Pons (tissue), 1 donor: ENCODE measurements at places on chromosomes 5 and 9.

DNA sequence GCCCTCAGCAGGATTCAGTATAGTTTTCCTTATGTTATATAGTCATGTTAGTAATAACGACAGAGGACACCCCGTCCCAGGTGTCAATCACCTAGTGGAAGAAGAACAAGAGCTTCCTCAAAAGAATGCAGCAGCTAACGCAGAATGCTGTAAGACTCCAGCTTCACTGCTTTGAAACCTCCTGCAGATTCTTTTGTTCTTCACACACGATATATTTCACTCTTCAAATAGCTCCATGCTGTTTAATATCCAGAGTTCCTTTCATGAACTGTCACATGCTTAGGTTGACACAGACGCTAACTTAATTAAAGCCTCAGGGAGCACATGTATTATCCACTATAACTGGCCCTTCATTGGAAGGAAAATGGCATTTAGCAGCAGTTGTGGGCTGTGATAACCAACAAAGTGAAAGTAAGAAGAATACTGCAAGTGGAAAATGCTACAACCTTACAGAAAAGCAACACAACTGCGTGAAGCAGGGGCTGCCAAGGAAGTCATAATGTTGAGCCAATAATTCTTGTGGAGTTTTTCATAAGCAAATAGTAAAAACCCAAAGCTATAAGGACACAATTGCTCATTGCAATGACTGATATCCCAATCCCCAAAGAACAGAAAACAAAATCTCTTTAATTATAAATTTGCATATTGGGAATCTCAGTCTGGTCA is 387.5 kb downstream of the PLK2 start:
- no peak for DNase-seq

- DNase-seq = no peak
These were observed 12.5 kb downstream of the NREP start for GRCh38 chr5:111744455-111744854.

GRCh38 chr9:94743035-94743954 is 16.8 kb downstream of the AOPEP start:
- no peak for DNase-seq

DNA sequence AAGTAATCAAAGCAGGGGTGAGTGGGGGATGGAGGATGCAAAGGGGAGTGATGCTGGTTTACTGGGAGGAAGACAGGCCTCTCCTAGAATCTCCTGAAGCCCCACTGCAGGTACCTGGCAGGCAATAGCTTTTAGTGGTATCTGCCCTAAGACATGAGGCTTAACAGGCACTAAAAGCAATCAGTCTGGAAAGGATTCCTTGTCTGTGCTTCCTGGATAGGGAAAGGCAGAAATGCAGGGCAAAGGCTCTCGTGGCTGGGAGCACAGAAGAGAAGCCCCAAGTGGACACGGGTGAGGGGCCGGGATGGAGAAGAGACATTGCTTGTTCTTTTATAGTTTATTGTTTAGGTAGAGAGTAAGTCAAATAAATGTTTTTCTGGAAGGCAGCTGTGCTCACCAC is 40.1 kb downstream of the CCNJL start:
- no peak for DNase-seq

DNA sequence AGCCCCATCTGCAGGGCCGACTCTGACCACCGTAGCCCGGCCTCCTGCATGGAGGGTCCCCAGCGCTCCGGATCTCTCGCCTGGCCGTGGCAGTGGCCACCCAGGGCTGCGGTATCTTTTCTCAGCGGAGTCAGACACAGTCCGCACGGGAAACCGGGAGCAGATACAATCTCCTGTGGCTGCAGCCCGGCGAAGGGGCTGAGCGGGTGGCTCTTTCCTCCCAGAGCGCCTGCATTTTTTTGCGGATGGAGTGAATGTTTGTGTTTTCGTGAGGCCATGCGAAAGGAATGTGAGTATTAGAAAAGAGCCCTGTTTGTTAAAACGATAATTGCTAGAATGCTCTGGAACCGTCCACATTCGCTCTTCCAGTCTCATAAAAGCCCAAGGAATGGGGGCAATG is 53.4 kb upstream of the PTCH1 start:
- DNase-seq = no peak

- peak; percentile 56 for DNase-seq
These were observed 50.5 kb downstream of the HACD4 start for GRCh38 chr9:20980832-20981455.

- DNase-seq = no peak
These were observed 18.1 kb downstream of the TCF7 start for GRCh38 chr5:134132372-134133187.

- peak; percentile 97 for DNase-seq
These were observed 79.4 kb downstream of the NLN start for GRCh38 chr5:65801352-65801783.

GRCh38 chr5:90585337-90585986 is 26.9 kb downstream of the ADGRV1 start:
- no peak for DNase-seq

DNA sequence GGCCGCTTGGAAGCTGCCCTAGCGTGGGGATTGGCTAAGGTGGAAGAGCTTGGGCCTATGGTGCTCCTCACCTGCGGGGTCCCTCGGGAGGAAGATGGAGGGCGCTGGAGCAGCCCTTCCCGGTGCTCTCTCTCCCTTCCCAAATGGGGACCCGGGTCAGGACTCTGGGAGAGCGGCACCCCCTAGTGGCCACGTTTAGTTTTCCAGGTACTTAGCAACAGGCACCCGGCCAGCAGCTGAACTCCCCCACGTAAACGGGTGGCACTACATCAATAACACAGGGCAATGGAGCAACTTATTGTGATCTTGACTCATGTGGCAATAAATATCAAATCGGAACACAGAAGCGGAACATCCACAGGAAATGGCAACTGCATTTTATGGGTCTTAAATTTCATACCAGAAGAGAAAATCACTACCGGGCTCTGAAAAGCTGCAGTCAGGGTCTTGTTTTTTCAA is 316.6 kb downstream of the AGTPBP1 start:
- peak; percentile 49 for DNase-seq

GRCh38 chr5:160188141-160189015 is 40.9 kb upstream of the FABP6 start:
- DNase-seq = no peak

GRCh38 chr5:61964201-61964600 is 341.8 kb upstream of the KIF2A start:
- no peak for DNase-seq

DNA sequence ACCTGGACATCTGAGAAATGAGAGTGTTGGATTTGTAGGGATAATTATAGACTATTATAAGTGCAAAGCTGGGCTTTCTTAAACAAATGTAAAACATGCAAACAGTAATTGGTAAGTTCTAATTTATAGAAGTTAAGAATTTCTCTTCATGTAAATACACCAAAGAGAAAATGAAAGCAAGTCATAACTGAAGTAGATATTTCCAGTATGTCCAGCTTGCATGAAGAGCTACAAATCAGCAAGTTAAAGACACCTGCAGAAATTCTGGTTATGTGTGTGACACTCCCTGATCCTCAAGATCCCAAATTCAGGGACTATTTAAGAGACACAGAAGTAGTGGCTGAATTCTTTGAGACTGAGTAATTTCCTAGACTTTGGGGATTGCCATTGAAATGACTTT is 308.9 kb downstream of the TLE4 start:
- DNase-seq = no peak

DNA sequence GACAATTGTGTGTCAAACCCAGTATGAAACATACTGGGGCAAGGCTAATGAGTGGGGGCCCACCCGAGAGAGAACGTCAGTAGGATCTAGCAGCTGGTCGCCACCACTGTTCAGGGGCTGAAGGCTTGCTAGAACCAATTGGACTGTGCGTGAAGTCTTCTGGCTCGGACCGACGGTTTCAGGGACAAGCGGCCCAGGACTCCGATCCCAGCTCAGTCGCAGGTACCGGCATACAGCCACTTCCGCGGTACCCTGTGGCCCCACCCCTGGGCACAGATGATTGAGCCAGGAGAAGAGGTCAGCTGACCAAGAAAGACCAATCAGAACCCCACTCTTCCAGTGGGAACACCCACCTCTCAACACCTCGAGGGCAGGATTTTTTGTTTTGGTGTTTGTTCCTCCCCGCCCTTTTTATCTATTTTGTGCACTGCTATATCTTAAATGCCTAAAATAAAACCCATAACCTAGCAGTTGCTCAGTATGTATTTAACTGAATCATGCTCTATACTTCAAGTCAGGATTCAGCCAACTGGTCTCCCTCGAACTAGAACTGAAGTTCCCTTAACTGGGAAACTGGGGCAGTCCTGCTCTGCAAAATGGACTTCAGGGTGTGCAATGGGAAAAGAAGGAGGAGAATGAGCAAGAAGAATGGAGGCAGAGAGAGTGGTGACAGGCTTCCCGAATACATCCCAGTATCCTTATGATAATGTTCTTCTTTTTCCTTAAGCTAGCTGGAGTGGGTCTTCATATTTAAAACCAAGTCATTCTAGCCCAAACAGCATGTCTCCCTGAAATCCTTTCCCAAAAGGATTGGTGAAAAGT is 21.1 kb upstream of the CPEB4 start:
- DNase-seq = peak; percentile 89

- no peak for DNase-seq
These were observed 135.4 kb upstream of the CCDC152 start for GRCh38 chr5:42621242-42621641.

DNA sequence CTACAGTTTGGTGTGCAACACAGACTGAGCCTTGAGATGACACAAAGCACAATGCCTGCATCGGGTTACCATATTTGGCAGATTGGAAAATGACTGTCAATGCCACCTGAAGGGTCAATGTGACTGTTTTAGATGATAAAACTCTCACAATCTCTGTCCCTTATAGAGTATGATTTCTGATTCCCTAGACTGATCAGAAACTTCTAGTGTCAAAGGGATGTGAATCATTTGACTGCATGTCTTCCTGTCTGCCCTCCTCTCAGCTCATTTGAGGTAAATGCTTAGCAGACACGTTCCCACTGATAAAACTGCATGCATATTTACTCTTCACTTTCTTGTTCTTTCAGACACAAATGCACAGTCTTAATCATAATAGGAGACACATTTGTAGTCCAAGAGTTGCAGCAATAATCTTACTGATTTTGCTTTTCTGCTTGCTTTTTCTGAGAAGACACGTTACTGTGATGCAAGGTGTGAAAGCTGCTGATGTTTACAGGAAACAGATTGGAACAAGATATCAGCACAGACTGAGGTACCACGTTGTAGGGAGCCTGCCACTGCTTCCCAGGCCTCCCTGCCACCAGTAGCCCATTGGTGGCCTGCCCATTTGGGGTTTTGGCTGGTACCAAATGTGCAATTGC is 77.8 kb downstream of the GCNT4 start:
- DNase-seq = no peak

DNA sequence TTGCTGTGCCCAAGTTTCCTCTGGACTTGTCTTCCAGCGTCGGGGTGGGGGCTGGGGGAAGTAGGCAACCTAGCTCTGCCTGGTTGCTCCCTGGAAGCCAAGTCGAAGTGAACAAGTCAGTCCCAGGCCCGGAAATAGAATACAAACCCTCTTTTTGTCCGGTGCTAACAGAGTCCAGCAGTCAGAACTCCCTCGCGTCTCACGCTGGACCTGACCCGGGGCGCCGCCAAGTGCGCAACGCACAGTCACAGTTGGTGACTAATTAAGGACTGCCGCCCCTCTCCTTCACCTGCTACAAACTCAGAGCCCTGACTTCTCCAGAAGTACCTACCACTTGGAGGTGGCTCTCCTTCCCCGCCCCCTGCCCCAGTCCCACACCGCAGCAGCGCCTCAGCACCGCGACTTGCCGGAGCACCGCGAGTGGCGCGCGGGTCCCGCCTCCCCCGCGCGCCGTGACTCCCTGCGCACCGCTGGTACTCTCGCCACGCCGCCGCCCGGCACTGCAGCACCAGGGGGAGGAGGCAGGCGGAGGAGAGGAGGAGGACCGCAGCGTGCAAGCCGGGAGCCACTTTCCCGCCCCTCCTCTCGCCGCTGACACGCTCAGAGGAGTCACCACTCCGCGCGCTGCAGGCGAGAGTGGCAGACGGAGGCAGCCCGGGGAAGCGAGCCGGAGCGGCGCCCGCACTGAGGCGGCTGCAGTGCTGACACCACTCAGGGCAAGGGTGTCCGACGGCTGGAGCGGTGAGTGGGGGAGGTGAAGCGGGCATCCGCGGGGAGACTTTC is at the start of gene SV2C:
SV2C (plus strand) TSS at position 612 of the 783 bp plus-strand sequence. CDS start 48,368 bp downstream, outside the sequence.
- DNase-seq = no peak

DNA sequence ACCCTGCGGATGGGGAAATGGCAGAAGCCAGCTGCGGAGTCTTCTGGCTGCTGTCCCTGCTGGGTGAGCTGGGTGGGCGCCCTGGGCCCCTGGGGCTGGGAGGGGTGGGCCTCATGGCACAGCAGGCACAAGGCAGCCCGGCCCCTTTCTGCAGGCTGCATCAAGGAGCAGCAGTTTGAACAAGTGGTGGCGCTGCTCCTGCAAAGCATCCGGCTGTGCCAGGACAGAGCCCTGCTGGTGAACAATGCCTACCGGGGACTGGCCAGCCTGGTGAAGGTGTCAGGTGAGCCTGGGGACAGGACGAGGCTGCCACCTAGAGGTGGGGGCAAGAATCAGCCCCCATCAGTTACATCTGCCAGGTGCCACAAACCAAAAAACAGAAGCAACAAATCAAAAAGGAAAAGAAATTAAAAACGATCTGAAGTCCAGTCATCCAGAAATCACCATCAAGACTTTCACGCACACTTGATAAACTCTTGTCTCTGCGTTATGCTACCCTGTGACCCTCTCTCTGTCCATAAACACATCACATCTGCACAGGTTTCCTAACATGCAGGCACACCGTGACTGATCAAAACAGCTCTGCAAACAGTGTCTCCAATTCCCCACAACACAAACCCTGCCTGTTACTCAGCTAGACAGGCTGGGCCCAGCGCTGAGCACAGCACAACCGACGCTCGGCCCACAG is 13.9 kb downstream of the REXO4 start:
- no peak for DNase-seq

- DNase-seq = no peak
These were observed 60.4 kb upstream of the TMEM252 start for GRCh38 chr9:68601081-68601480.

GRCh38 chr9:629146-629545 is 212.4 kb upstream of the DMRT1 start:
- no peak for DNase-seq
